ENCODE measurements at places on chromosomes 3 and 15.

GRCh38 chr3:186021673-186022362 lies 84.0 kb upstream of the TRA2B start:
- DNase-seq, result no peak

- no peak for DNase-seq
These were observed 178.6 kb upstream of the CCDC54 start for GRCh38 chr3:107198581-107199181.

DNA sequence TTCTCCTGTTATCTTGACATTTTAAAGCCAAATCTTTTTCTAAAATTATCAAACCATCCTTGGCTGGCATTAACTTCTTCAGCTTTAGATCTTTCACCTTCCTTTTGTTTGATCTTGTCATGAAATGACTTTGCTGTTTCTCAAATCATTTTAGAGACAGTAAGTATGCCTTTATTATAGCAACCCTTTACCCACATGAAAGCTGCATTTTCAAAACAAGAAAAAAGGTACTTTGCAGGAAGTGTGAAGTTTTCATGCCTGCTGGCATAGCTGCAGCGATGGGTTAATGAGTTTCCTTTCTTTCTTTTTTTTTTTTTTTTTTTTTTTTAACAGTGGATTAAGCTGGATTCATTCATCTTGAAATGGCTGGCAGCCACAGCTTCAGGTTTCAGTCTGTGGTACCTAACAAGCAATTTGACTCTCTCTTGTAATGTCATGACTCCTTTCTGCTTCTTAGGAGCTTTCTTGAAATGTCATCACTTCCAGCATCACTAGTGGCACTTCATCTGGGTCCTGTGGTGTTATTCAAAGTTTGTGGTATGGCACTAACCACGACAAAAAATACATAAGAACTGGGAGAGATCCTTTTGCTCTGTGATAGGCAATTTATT lies 18.8 kb downstream of the SLC25A26 start:
- DNase-seq, result no peak

- DNase-seq, result no peak
These were observed 48.7 kb downstream of the BSN start for GRCh38 chr3:49602877-49603411.

DNA sequence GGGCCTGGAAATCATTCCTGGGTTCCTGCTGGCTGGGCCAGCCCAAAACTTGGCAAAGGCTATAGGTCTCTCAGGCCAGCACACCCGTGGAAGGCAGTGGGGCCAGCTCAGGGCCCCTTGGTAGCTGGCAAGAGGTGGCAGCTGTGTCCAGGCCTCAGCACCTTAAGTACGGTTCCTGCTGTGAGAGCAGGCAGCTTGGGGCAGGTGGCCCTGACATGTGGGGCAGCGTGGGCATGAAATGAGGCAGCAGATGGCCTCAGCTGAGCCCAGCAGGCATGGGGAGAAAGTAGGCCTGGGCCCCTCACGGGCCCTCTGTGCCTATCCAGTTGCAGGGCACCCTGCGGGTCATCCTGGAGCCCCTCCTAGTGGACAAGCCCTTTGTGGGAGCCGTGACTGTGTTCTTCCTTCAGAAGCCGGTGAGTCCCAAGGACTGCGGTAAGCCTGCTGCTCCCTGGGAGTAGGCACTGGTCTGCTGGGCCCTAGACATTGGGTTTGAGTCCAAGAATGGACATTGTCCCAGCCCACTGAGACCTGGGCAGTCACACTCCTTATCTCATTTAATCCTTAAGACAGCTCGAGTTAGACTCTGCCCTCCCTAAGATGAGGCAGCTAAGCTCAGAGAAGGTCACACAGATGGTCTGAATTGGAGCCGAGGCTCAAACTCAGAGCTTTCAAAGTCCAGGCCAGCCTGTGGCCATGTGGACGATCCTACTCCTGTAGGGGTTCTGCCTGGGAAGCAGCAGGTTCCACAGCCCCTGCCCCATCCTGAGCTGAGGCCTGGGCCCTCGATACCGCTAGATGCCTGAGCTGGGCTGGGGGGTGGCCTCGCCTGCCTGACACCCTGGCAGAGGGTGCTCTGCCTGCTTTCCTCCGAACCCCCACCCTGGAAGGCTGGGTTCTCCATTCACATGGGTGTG lies 25.5 kb downstream of the ESYT3 start:
- no peak for DNase-seq

- DNase-seq, result no peak
These were observed 43.4 kb downstream of the FAM174B start for GRCh38 chr15:92611995-92612745.

DNA sequence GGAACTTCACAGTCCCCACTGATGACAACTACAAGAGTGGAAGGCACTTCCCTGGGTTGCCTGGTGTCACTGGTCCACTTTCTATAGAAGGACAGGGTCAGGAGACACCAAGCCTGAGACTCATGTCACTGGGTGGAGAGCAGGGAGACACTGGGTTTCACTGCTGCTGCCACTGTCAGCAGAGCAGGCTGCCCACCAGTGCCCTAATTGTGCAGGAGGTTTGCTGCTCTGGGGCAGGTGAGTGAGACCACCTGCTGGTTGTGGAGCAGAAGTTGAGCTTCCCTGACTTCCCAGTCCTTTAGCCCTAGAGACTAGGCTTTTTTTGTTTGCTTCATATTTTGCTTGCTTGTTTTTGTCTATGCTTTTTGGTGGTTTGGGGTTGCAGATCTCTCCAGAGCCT lies 528.4 kb upstream of the RGMA start:
- DNase-seq, result no peak

- no peak for DNase-seq
These were observed 17.7 kb downstream of the KLF15 start for GRCh38 chr3:126339466-126339865.

DNA sequence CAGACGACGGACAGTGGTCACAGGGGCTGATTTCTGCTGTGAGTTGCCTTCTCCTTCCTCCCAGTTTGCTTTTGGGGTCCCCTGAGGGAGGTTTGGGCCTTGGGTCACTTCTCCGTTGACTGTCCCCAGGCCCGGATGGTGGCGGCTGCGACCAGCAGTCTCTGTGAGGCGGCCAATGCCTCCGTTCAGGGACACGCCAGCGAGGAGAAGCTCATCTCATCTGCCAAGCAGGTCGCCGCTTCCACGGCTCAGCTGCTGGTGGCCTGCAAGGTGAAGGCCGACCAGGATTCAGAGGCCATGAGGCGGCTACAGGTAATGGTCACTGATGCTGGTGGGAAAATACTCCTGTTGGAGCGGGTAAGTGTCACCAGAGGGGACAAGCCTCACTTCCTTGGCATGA lies 206.8 kb upstream of the TPM1 start:
- no peak for DNase-seq

DNA sequence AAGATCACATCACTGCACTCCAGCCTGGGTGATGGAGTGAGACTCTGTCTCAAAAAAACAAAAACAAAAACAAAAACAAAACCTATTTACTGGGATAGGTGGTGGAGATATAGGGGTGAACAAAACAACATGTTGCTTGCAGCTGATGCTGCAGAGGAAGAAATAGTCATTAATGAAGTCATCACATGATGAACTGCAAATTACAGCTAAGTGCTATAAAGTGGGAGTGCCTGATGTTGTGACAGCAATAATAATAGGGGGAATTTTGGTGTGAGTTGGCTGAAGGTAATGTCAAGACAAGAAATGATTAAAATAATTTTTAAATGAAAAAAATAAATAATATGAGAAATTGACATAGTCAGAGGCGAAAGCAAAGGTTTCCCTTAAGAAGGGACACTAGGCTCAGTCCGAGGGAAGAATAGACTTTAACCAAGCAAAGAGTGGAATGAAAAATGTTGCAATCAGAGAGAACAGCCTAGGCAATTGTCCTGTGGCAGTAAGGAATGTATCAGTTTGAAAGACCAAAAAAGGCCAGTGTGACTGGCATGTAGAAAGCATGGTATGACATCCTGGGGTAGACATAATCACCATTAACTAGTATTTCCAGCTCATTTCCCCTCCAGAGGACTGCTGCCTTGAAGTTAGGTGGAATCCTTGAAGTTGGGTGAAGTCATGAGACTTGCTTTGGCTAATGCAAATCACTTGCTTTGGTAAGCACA lies 14.7 kb upstream of the PIK3CB start:
- DNase-seq, result no peak

DNA sequence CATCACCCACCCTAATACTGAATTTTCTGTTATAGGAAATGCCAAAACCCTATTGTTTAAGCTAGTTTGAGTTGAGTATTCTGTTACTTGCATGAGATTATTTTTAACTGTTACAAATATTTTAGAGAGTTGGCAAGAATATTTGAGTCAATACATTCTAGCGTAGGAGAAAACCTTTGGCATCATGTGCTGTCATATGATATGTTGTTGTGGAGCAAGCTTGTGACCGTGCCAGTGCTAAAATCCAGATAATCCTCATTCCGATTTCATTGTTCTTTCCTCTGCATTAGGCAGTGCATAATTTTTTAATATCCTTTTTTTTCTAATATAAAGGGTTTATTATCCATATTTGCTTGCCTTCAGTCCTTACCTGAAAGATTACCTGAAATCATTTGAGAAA lies 168.0 kb upstream of the GMNC start:
- DNase-seq, result no peak

GRCh38 chr3:112597945-112598344 lies 36.1 kb downstream of the SLC35A5 start:
- DNase-seq, result no peak

- no peak for DNase-seq
These were observed 141.8 kb upstream of the NECTIN3 start for GRCh38 chr3:110929816-110930215.

DNA sequence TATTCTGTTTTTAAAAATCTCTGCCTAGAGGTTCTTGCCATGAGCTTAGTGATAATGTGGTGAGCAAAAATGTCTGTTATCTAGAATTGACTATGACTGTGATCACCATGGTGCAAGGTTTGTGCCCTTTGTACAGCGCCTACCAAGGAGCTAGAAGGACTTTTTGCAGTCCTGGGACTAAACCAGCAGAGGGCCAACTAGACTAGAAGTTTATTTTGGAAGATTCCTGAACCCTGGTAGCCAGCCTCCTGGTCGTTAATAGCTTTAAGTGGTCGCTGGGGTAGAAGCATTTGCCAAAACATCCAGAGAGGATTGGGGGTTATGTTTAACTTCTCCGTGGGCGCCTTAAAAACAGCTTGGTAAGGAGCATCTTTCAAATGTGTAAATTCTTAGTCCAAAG lies 7.8 kb downstream of the SCG5 start:
- DNase-seq, result no peak

- DNase-seq, result no peak
These were observed 67.2 kb downstream of the UMPS start for GRCh38 chr3:124797426-124797945.

DNA sequence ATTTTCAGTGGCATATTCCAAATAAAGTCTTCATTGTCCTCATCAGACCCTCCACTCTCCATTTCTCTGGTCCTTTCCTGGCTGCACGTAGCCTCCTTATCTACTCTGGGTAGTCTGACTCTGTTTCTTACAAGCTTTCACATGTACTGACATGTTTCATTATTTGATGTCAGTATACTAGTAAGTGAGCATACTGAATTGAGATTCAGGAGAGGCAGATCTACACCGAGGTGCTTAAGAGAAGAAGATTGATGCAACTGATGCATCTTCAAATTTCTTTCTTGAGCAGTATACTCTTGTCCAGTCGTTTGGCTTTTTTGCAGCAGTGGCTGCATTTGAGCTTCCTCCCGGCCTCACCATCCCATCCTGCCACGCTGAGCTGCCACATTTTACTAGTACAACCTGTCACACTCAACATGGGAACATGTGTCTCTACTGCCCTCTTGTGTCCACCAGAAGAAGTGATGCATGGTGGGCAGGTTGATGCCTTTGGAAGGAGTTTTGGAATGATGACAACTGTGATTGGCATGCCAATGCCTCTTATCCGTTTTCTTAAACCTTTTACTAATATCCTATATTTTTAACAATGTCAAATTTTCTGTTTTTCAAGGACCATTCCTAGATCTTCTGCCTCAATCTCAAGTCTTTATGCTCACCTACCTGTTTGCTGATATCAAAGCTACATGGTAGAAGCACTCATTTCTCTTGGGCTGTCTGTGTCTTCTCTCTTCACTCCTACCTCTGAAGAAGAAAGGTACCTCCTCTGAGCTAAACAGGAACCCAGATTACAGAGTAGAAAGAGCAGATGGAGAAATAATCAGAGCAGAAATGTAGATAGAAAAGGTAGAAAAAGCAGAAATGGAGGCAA lies 38.7 kb downstream of the GUCA1C start:
- DNase-seq, result peak; percentile 48

DNA sequence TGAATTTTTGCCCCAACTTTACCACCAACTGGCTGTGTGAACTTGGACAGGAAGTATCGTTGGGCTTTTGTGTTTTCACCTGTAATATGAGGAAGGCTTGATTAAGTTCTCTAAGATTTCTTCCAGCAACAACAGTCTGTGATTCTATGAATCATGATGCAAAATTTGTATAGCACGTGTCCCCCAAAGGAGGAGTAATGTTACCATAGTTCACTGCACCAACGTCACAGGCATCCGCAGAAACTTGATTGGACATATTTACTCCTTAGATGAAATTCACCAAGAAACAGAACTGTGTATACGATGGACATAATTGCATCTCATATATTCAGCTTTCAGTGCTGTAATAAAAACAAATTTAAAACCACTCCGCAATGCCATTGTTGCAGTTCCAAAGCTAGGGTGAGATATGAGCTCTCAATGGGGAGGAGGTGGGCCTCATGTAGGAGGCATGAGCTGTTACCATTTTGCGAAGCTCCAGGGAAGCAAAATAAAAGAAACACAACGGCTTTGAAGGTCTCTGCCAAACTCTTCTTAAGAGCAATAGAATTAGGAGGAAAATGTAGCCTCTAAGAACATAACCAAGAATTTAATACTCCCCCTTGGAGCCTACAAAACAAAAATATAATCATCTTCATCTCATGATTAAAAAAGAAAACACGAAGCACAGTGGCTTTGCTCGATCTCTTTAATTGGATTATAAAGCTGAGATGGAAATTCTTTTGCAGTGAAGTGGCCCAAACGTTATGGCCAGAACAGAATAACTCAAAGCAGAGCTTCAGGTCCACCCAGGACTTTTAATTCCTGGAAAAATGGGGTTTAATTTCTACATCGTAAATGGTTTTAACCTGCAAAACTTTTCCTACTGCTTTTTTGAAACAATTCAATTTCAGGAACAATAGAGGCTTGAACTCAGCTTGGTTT lies 80.7 kb downstream of the CHST2 start:
- DNase-seq, result no peak

DNA sequence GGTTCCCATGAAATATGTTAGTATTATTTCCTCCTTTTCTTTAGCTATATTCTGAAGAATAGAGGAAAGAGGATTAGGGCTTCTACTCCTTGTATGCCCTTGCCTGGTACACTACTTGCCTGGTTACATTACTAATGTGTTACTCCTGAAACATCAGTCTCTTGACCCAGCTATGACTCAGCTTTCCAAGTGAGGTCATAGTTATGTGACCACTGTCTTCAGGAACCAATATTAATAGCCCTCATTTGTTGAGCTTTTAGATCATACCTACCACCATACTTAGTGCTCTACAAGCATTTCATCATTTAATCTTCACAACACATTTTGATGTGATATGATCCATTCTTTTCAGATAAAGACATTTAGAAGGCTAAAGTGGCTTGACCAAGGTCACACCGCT lies 60.3 kb downstream of the CMSS1 start:
- DNase-seq, result no peak

- no peak for DNase-seq
These were observed 266.9 kb upstream of the IGF1R start for GRCh38 chr15:98381446-98381845.

Data from NCI-H345 (cell line).